RWPE2 (cell line): ENCODE measurements at places on chromosomes 4 and X.

GRCh38 chrX:75522565-75523431 lies at the start of gene ZDHHC15:
TSS of gene ZDHHC15 (minus strand) at chrX:75523037. CDS start at chrX:75523024, 13 bp downstream.
- no peak for DNase-seq

DNA sequence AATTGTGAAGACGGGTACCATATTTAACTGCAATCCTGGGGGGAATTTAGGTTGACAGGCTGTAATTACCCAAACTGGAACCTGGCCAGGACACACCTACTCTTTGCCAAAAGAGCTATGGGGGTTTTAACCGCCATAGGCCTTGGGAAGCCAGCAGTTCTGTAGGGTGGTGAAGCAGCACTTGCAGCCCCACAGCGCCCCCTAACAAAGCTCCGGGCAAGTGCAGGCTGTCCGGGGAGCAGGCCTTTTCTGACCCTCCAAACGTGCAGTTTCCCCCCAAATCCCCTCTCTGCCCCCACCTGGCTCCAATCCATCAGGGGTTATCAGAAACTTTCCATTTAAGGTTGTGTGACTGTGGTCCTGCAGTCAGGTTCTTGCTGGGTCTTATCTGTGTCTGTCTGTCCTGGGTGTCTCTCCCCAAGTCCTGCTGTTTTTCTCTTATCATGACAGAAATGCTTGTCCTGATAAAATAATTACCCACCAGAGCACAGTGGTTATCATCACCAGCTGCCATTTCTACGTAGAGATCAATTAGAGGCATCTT lies 350.9 kb downstream of the MID1IP1 start:
- DNase-seq: no peak

- DNase-seq: no peak
Measured at GRCh38 chr4:173919196-173919595, 364.3 kb downstream of the FBXO8 start.

DNA sequence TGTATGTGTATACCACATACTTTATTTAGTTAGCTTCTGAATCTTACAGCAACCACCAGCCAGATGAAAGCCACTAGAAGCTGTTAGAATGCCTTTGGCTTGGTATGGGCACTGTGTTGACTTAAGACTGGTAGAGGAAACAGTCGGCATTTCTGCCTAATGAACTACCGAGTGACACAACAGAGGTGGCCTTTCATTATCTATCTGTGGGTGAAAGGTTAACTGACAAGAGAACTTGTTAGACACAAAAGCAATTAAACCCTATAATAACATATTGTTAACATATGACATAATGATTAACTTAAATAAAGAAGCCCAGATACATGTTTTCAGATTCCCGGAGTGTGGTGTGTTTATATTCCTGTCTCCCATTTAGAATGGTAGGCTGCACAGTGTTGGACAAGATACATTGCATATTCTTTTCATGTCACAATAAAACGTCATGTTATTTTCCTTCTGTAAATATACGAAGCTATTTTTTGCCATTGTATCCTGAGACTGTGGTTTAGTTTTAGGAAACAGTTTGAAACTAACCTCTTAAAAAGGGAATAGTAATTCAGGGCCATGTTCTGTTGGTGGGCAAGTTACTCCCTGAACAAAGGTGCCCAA lies 181.5 kb downstream of the SLIT2 start:
- no peak for DNase-seq

GRCh38 chr4:174216799-174217272 lies 66.6 kb downstream of the FBXO8 start:
- no peak for DNase-seq
